ENCODE measurements at places on chromosomes 13 and 19.

DNA sequence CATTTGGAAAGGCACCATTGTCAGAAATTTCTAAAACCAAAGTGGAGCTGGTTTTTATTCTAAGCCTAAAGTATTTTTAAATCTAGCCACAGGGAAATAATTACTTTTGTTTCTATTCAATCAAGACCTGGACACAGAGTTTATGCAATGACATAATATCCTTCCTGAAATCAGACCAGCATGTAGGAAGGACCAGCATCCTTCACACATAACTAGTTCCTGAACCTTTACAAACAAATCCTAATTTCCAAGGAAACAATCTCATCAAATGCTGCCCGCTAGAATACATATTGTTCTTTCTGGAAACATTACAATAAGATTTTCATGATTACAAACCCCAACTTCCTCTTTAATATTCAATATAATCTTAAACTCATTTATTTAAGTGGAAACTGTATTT, 1.5 kb downstream of the STARD13 start:
- DNase-seq = no peak

GRCh38 chr13:70571221-70571620, 463.0 kb upstream of the KLHL1 start:
- no peak for DNase-seq

DNA sequence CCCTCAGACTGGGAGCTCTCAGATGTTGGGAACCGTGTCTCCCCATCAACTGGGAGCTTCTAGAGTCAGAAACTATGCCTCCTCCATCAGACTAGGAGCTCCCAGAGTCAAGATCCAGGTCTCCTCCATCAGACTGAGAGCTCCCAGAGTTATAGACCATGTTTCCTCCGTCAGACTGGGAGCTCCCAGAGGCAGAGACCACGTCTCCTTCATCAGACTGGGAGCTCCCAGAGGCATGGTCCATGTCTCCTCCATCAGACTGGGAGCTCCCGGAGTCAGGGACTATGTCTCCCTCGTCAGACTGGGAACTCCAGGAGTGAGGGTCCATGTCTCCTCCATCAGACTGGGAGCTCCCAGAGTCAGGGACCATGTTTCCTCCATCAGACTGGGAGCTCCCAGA, 10.0 kb downstream of the CEACAM16 start:
- DNase-seq = no peak

GRCh38 chr13:71801781-71802180, 65.2 kb downstream of the DACH1 start:
- DNase-seq = no peak

DNA sequence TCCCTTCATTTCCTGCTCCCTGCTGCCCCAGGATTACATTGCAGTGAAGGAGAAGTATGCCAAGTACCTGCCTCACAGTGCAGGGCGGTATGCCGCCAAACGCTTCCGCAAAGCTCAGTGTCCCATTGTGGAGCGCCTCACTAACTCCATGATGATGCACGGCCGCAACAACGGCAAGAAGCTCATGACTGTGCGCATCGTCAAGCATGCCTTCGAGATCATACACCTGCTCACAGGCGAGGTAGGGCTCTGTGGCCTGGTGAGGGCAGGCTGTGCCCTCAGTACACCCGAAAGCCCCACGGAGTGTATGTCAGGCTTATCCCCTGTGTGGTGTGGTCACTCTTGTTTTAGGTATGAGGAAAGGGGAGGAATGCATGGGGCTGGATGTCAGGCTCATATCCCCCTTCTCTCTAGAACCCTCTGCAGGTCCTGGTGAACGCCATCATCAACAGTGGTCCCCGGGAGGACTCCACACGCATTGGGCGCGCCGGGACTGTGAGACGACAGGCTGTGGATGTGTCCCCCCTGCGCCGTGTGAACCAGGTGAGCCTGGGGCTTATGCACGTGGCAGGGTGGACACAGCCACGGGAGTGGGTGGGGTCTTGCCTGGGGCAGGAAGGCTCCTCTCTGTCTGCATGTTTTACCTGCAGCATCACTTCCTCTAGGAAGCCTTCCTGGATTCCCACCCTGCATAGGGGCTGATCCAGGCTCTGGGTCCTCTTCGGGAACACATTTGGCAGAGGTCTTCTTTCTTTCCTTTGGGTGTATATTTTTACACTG, 2.3 kb upstream of the RNF225 start:
- no peak for DNase-seq

- no peak for DNase-seq
Measured at GRCh38 chr19:40667602-40668001, 22.8 kb downstream of the NUMBL start.

DNA sequence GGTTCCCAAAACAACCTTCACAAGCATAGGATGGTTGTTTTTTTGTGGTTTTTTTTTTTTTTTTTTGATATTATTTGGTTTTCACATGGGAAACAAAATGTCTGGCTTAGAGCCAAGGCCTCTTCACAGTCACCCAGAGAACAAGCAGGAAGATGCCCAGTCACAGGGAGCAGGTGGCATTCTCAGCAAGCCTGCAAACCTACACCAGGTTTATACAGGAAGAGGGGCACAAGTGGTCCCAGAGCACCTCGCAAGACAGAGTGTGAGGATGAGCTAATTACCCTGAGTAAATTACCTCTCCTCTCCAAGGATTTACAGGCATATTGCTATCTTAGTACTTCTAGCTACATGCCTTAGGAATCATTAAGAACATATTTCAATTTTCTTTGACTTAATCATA, 1375.6 kb downstream of the EFNB2 start:
- DNase-seq = peak; percentile 69

- DNase-seq = no peak
Measured at GRCh38 chr19:48290401-48290770, 20.5 kb downstream of the ZNF114 start.

- no peak for DNase-seq
Measured at GRCh38 chr19:51796195-51796679, 1.3 kb downstream of the FPR3 start.

- DNase-seq = no peak
Measured at GRCh38 chr19:41616792-41617621, 9.9 kb downstream of the CEACAM4 start.

DNA sequence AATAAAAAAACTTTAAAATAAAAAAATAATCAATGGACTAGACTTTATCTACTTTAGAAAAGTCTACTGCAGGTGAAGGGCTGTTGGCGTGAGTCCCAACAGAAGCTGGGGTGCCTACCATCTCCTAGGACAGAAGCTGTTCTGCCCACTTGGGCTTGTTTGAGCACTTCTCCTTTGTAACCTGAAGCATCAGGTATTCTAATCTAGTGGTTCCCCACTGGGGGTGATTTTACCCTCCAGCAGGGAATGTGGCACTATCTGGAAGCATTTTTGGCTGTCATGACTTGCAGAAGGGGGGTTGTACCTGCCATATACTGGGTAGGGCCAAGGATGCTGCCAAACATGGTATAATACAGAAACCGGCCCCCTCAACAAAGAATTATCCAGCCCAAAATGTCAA, 16.2 kb upstream of the DOCK9 start:
- DNase-seq = peak; percentile 70

- DNase-seq = no peak
Measured at GRCh38 chr19:13181747-13182388, 31.7 kb downstream of the IER2 start.

DNA sequence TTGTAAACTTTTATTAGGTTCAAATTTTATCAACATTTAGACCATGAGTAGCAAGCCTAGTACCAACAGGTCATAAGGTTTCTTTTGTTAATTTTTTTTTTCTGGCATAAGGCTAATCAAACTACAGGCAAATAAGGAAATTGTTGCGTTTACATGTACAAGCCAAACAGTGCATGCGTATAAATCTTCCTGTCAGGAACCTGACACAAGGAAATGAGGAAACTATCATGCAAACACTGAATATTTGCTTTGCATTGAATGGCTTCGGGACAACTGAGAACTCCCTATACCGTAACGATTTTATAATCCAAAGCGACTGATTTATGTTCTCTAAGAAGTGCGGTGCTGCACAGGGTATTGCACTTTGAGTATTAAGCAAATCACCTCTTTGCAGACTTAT, 133.0 kb upstream of the TRPC4 start:
- peak; percentile 13 for DNase-seq

- peak; percentile 5 for DNase-seq
Measured at GRCh38 chr13:95117092-95117491, 184.2 kb downstream of the ABCC4 start.

DNA sequence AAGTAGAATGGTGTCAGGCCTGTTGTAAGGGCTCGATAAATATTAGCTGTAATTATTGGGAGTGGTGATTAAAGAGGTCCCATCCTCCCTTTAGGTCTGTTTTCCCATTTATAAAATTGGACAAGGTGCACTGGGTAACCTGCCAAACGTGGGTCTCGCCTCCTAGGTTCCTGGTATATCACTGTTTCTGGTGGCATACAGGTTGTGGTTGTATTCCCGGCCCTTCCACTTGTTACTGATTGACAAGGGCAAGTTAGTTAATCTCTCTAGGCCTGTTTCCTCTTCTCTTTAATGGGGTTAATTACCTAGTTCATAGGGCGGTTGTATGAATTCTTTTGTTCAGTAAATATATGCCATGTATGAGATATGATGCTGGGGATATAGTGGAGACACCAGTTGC, 1.5 kb downstream of the PPP2R1A start:
- no peak for DNase-seq

- peak; percentile 50 for DNase-seq
Measured at GRCh38 chr19:8363803-8364771, at the start of gene ANGPTL4. TSS of gene ANGPTL4 (plus strand) at chr19:8364155. CDS start at chr19:8364322, 167 bp downstream.

- no peak for DNase-seq
Measured at GRCh38 chr19:13840305-13841085, 36.4 kb upstream of the NANOS3 start.

DNA sequence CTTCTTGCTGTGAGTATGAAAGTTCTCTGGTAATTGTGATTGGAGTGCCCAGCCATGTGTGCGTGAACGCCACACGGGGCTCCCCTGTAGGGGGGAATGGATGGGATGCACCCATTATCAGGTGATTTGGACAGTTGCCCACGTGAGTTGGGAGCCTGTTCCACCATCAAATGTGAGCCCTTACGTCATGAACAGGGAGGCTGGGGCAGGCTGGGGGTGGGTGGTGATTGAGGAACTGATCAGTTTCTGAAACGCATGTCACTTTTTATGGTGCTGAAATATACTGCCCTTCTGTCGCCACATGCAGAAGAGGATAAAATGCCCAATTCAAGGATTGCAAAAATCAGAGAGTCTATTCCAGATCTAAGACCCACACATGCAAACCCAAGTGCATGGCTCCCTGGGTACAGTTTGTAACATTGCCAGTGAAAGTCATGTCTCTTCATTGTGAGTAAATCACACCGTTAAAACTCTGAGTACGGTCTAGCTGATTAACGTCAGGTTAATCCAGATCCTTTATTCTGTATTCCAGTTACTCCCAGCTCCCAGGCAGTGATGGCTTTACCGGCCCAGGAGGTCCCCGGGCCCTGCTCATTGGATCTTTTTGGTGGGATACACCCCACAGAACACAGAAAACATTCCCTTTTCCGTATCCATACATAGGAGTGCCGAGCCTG, 90.2 kb downstream of the RAB20 start:
- no peak for DNase-seq

DNA sequence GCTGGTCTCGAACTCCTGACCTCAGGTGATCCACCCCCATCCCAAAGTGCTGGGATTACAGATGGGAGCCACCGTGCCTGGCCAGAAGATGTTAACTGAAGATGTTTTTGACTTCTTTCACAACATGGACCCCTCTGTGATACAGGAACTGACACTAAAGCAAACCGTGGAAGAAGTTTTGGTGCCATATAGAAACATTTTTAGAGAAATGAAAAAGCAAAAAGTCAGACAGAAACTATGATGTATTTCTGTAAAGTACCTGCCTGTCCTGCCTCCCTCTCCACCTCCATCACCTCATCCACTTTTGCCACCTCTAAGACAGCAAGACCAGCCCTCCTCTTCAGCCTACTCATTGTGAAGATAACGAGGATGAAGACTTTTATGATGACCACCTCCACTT, 11.3 kb downstream of the FBXO27 start:
- no peak for DNase-seq

DNA sequence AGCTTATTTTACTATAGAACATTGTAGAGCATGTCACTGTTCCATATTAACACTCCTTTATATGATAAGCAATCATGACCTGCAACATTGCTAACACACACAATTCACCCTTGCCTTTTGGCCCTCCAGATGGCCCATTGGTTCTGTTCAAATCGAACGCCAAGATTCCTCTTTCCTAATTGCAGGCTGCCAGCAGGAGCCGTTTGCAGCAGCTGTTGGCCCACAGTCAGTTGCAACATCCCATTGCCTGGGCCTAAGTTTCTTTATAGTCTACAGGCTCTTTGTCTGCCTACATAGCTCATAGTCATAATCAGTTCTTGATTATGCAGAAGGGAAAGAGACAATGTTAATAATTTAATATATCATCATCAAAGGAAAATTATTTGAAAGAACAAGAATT, 37.6 kb downstream of the KCTD12 start:
- DNase-seq = no peak

DNA sequence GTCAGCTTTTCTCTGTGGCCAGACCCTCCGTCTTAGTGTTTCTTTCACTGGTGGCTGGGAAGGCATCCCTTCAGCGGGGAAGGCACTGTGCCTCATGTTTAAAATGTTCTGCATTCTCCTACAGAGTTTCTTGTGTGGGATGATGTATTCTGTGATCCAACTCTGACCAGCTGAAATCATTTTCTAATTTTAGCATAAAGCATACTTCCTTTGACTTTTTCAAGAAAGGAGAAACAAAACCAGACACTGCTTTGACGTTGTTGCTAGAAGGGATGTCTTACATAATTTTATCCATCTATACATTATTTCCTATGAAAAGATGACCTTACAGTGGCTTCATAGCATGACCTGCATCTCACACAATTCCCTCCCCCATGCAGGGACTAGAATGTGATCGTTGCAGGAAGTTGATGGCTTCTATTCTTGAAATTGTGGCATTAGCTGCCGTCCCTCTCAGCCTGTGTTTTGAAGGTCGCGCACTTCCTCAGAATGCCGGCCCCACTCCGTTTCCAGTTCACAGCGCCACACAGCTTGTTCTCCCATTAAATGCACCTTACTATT, 38.6 kb upstream of the TEX29 start:
- no peak for DNase-seq

GRCh38 chr13:112249644-112250610, 126.2 kb upstream of the SPACA7 start:
- DNase-seq = no peak

DNA sequence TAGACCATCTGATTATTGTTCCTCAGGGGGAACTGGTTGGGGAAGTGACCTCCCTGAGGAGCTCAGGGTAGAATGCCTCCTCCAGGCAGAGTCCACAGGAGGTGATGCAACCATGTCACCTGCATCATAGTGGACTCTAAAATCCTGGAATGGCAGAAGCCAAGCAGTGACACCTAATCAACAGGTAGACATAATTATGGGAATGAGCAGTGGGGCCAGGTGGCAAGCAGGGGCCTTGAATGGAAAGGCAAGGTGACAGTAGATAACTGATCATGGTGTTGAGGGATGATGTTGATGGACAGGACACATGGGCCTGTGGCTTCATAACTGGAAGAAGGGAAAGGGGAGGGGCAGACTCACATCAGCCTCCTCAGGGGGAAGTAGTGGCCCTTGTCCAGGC, 27.3 kb upstream of the IRS2 start:
- DNase-seq = no peak

DNA sequence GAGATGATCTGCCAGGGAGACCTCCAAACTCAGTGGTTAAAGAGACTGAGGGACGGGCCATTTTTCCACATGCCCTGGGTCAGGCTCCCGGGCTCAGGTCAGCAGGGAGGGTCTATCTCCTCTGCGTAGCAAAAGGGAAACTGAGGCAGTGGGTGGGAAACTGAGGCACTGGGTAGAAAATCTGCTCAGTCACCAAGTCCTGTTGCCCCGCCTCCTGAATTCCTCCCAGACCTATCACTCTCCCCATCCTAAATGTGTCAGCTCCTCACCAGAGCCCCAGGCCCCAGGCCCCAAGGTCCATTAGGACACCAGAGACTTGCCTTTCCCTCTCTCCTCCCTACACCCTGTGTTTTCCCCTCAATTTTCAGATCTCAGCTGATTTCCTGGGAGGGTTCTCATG, 2.4 kb downstream of the CD320 start:
- DNase-seq = no peak
